Osteocyte (in vitro differentiated cells): ENCODE measurements at places on chromosomes 3 and 15. TPM values are rescaled to one million over a fixed set of nuclear protein-coding genes. Genes with fewer than 3 reads are reported as not detected.

- DNase-seq = no peak
Observed at GRCh38 chr15:77243716-77244401, 172.9 kb upstream of the TSPAN3 start.

DNA sequence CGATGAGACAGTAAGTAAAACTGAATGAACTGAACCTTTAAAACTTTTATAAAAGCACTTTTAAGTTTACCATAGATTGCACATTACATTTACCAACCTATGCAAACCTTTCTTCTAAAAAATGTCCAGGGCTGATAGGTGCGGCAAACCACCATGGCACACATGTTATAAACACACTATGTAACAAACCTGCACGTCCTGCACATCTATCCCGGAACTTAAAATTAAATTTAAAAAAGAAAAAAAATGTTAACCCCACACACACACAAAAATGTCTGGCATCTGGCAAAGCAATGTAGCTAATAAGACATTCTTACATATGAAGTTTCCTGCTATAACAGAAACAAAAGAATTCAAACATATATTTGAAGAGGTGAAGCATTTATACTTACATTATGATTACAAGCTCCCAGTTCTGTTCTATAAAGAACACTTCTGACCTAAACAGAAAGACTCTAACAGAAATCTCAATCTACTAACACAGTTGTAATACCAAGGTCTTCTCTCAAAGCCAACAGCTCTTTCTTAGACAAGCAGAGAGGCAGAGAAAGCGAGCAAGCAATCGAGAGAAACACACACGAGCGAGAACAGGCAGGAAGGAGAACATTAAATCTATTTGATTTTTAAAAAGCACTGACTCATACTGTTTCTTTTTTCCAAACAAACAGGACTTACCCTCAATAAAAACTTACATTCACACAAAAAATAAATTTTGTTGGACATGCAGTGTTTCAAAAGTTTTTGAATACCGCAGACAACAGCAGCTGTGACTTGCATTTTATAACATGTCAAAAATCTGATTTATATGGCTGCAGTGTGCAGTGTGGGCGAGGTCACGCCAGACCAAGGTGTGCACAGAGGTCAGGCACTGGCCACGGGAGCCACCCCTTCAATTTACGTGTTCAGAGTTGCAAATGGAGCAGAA is at the start of gene NRG4:
Gene NRG4, minus strand, starts transcription at position 798 of the 925 bp plus-strand sequence. CDS start 1,194 bp downstream, outside the sequence.
- no peak for DNase-seq

- DNase-seq = no peak
Observed at GRCh38 chr15:100328796-100329195, 13.0 kb downstream of the ADAMTS17 start.

DNA sequence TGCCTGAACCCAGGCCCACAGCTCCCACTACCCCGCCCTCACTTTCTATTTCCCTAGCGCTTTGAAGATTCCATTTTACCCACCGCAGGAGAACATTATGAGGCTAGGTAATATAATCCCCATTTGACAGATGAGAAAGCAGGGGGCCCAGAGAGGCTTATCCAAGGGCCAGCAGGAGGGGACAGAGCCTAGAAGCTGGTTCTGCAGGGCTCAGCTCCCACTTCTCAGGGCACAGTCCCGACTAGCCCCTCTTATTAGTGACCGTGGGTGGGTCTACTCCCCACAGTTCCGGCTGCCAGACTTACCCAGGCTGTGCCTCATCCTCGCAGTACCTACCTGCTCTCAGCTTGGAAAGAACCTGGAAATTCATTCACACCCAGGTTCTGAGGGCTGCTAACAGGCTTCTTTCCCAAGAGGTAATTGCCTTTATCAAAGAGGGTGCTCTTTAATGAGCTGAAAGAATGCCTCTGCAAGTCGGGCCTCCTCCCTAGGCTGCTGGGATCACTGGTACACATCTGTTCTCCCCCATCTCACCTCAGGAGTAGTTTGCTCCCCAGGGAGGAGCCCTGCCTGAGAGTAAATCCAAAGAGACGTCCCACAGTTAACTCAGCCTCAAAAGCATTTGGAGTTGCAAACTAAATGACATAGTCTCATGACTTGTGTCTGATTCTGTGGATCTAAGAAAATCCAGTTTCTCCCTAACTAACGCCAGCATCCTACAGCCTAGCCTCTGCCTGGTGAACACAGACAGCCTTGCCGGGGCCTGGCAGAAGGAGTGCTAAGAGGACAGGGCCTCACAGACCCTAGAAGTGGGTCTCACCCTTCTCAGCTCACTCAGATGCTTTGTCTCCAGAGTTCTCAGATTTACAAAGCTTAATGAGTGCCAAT is 125.0 kb downstream of the CHSY1 start:
- no peak for DNase-seq

DNA sequence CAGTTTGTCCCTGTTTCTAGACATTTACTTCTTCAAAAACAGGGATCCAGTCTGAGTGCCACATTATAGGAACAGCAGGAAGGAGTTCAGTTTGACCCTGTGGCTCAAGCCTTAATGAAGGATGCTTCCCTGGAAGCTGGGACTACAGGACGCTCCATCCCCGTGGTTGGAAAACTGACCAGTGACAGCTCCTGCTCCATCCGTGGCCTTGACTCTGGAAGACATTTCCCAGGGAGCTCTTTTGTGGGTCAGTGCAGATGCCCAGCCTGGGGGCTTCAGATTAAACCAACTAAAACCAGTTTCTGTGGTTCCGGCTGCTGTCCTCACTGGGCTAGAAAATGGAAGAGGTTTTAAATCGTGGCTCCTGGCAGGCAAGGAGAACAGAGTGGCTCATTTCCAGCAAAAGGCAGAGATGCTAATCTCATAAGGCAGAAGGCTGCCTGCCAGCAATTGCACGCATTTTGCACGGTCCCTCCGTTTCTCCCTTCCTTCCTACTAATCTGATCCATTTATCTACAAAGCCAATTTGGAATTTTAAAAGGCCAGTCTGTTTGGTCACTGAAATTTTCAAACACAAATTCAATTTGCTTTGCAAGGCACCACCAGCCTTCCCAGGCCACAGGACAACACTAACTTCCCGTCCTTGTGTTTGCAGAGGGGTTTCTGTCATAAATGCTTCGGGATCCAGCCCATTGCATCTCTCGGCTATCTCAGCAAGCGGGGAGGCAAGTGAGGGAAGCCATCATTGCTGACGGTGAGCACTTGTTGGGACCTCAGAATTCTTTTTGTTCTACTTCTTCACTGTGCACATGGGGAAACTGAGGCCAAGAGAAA is 6.2 kb upstream of the SSUH2 start:
- no peak for DNase-seq

GRCh38 chr15:98876451-98877369 is 130.9 kb downstream of the PGPEP1L start:
- DNase-seq = no peak

ZDHHC19 gene
- total RNA-seq = not detected in 2 replicates

DNA sequence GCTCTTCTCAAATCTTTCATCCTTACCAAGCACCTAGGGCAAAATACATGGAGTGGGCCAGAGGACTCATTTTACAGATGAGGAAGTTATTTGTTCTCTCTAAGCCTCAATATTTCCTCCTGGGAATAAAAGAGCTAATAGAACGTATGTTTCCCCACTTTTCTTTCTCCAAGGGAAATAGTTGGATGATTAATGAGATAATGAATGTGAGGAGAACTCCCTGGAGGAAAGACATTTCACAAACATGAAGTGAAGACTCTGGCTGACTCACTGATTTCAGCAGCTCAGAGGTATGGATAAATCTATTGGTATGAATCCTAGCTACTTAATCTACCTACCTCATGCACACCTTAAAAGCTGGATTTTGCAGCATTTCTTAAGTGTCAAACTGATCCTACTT is 98.4 kb downstream of the ECT2 start:
- no peak for DNase-seq

- no peak for DNase-seq
Observed at GRCh38 chr3:159112724-159113123, 310.9 kb downstream of the MFSD1 start.

DNA sequence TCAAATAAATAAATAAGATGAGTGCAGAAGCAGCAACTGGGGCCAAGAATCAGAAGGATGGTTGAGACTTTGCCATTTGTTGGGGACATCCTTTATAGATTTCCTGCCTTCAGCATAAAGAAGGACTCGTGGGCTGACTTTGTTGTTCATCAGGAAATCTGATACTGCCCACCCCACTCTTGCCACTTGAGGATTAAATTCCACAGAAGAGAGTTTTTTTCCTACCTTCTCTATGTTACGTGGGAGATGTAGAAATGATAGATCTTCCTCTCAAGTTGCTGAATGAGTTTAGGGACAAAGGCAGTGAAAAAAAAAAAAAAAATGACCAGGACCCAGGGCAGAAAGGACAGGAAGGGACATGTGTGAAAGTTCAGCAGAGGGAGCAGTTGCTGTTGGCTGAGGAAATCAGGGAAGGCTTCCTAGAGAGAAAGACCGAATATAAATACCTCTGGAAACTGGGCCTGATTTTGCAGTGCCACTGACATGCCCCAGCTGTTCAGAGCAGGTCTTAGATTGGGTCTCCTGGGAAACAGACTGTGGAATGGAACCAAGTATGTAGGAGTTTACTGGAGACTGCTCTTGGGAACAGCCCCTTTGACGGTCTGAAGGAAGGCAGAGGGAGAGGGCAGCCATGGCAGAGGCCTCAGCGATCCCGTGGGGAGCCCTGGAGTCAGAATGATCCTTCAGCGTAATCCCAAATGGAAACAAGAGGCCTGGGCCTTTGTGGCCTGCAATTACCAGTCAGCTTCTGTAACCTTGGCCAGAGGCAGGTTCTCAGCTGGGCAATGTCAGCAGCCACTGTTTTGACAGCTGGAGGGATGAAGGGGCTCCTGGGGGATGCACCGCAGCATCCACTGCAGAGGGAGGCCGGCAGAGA is 50.9 kb downstream of the C3orf20 start:
- DNase-seq = no peak

GRCh38 chr3:122074621-122075265 is 19.6 kb downstream of the CD86 start:
- no peak for DNase-seq

DNA sequence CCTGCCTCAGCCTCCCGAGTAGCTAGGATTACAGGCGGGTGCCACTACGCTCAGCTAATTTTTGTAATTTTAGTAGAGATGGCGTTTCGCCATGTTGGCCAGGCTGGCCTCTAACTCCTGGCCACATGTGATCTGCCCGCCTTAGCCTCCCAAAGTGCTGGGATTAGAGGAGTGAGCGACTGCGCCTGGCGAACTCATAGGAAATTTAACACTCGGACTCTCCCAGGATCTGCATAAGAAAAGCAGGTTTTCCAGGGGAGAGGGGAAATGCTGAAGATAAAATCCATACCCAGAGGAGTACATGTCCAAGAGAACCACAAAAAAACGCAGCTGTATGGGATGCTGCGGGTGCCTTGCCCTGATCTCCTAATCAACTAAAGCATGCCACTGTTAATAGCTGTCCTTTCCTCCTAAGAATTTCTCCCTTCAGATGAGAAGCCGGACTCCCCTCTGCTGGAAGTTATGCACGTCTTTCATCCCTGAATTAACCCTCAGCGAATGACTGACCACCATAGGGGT is 25.3 kb upstream of the TGFBR2 start:
- DNase-seq = no peak

GP5 gene
- total RNA-seq = 0.10 TPM in 1 of 2 replicates, not detected in the other

DNA sequence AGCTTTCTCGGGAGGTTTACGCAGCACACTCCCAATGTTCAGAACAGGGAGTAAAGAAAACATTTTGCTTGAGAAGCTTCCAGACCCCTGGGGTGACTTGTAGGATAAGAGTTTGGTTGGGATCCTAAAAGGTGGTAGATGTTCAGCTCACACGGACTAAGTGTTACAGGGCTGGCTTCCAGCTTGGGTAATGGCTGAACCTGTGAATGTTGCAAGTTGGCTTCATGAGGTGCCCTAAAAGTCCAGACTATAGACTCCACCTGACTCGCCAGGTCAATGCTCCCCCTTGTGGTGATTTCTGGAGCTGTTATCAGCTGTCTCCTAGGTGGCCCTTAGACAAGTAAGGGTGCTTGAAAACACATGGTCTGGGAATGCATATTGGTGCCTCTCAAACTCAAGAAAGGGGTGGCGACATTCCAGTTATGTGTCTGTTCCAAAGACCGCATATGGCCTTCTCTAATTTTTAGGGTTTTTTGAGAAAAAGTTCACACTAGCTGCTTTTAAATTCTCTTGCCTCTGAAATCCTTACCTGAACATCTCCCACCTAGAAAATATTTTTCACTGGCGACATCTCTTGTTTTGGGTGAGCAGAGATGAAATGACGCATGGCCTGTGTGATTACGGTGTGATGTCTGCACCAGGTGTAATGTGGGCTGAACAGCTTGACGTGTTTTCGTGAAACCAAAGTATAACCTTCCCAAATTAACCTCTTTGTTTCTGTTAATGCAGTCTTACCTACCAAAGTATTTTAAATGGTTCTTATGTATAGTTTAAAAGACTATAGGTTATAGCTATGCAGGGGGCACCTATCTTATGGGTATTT is 175.7 kb upstream of the KBTBD8 start:
- no peak for DNase-seq

- peak; percentile 82 for DNase-seq
Observed at GRCh38 chr3:126446301-126446700, 29.4 kb downstream of the ZXDC start.

FBXO40 gene
- not detected in 2 replicates for total RNA-seq

- DNase-seq = no peak
Observed at GRCh38 chr3:186088335-186088734, 20.6 kb downstream of the ETV5 start.

DNA sequence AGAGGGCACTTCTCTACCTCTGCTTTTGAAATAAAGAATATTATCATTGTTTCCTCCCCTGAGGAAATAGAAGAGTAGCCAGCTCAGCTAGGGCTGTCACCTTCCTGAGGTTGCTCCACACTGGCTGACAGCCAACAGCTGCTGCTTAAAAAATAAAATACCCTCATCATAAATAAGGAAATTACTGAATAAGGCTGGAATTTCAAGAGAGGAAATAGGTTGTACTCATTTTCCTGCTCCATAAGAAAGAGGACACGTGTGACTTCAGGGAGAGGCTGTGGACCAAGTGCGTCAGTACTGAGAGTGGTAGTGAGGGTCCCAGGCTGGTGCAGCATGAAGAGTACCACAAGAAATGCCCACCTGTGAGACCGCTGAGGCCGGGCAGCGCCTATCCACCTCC is 8.1 kb upstream of the C2CD4B start:
- DNase-seq = no peak

TMEM39A gene
- 51.5 and 58.0 TPM in 2 replicates for total RNA-seq

DNA sequence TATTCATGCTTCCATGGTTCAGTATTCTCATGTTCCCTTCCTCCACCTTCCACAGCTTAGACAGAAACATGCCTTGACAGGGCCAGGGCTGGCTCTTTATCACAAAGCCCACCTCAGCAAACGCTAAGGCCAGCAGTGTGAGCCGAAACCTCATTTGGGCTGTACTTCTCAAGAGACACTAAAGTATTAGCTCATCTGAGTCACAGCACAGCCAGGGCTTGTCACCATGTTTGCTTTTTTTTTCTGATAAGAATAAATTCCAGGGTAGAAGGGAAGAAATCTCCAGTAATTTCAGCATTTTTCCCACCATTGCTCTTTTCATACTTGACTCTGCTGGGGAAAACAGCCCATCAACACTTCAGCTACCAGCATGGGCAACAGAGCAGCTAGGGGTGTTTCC is 95.4 kb downstream of the MYLK start:
- no peak for DNase-seq

GRCh38 chr3:27633224-27633545 is 88.9 kb downstream of the EOMES start:
- DNase-seq = no peak
